Stimulated activated CD4-positive, alpha-beta T cell treated with anti-CD3 and anti-CD28 coated beads, TNF-alpha, amount 100 ng/mL, for 24 hours (primary cell): ENCODE measurements at places on chromosomes 5 and 9.

GRCh38 chr5:61467766-61468482 lies 135.9 kb downstream of the ZSWIM6 start:
- no peak for DNase-seq

DNA sequence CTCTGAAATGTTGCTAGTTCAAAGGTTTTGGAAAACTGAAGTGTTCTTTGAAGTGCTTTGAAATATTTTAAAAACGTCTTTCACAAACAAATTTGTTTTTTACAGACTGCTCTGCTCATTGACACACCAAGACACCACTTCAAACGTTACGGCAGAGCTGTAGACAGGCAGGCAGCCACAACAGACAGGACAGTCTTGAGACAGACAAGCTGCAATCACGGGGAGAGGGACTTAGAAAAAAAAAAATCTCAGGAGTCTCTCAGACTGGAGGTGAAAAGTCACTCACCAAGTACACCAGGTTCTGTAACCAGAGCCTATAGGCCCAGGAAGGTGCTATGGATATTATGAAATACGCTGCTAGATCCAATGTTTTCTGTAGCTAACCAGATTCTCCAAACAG lies 135.4 kb downstream of the ISL1 start:
- no peak for DNase-seq

- no peak for DNase-seq
Measured at GRCh38 chr5:9059920-9060691, 485.8 kb downstream of the SEMA5A start.

DNA sequence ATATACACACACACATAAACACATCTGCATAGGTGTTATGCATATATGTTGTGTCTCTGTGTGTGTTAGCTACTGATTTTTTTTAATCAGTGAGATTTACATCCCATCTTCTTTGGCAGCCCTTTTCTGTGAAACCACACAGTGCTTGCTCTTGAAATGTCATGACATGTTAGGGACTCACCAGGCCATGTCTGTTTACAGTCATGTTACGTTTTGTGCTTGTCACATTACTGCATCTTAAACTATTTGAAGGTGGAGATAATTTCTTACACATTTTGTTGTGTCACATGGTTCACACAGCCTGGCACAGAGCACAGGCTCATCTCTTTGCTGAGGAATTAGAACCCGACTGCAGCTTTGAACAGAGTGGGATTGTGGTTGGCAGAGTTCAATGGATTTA lies 364.4 kb upstream of the RIOK2 start:
- DNase-seq = no peak

DNA sequence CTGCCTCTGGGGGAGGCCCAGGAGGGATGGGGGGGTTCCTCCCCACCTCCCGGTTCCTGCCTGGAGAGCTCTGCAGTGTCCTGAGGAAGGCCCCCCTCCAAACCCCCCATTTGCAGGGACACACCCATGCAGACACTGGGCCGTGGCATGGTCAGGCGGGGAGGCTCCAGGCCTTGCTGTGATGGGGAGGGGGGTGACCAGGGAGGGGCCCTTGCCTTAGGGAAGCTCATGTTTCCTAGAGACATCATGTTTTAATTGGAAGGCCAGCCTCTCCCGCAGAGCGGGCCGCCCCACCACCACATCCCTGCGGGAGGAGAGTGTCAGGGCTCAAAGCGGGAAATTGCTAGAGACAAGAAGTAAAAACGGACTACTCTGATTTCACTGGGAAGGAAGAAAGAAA lies 12.0 kb downstream of the PRRX2 start:
- DNase-seq = no peak

DNA sequence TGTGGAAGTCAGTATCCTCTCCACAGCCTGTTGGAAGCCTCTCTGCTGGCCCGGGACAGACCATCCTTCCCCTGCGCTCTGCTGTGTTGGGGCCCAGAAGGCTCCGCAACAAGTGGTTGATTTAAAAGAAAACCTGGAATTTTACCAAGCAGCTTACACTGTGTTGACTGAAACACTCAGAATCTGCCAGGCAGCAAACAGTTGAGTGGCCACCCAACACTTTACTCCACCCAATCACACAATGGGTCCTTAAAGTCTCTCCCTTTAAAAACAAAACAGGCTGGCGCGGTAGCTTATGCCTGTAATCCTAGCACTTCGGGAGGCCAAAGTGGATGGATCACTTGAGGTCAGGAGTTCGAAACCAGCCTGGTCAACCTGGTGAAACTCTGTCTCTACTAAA lies 28.0 kb upstream of the DMRT3 start:
- no peak for DNase-seq
